ENCODE measurements at places on chromosomes 7 and 10.

DNA sequence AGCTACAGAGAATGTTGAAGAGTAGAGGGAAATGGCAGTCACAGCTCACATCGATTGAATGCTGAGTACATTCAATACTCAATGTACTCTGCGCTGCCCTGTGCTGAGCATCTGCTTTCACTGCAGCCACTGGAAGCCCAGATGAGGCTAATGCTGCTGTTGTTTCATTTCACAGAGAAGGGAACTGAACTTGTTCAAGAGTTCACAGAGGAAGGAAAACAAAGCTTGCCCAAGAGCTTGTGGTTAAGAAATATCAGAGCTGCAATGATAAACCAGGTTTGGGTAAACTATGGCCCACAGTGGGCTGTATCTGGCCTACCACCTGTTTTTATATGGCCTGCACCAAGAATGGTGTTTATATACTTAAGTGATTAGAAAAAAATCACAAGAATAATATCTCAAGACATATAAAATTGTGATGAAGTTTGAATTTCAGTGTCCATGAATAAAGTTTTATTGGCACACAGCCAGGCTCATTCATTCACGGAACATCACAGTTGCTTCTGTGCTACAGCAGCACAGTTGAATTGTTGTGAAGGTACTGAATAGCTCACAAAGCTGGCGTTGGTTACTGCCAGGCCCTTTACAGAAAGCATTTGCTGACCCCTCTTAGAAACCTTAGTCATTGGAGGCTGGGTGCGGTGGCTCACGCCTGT is 64.1 kb downstream of the CFAP58 start:
- no peak for DNase-seq

DNA sequence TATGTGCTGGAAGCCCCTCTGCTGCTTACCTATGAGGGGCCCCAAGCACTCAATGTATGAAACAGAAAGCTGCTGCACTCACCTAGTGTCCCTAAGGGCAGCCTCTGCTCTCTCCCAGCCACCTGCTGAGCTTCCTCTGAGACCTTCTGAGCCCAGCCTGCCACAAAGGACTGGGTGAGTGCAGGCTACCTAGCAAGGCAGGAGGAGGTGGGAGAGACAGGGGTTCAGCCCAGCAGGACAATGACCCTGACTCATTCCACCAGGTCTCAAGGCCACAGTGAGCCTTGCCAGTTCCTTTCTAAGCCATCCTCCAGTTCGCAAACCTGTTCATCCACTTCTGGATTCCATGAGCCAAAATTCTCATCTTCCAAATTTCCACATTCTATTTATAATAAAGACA is 16.3 kb downstream of the VOPP1 start:
- no peak for DNase-seq

DNA sequence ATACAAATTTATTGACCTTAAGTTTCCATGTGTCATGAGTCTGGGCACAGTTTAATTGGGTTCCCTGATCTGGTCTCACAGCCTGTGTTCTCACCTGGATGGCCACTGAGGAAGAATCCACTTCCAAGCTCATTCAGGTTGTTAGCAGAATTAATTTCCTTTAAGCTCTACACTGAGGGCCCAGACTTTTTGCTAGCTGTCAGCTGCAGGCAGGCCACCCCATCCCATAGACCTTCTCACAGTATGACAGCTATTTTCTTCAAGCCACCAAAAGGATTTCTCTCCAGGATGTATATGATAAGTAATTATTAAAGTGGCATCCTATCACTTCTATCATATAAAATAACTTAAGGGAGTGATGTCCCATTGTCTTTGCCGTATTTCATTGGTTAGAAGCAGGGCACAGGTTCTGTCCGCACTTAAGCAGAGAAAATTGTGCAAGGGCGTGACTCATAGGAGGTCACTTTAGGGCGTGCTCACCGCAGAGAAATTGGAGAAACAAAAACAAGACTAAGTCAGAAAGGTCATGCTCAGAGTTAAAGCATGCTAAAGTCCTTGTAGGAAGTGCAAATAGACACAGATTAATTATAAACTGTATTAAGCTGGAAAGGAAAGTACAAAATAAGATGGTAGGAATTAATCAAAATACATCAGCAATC is 109.9 kb downstream of the AHR start:
- DNase-seq = peak; percentile 12

DNA sequence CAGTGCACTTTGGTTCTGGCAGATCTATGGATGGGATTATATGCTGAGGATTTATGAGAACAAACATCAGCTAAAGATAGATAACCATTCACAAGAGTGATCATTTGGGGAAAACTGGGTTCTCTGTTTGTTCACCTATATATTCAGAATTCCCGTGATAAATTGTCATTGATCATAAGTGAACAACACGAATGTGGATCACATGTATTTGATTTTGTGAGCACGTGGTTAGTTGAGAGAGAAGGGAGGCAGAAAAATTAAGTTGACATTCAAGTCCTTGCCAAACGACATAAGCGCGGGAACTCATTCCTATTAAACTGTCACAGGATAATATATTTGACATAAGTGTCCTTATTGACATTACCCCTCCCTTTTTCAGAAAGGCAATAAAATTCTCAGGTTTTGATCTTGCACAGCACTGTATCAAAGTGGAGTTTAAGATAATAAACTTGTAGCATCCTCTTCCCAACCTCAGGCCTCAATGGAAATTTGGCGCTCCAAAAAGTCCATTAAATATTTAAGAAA is 64.9 kb upstream of the MYO3A start:
- DNase-seq = no peak

DNA sequence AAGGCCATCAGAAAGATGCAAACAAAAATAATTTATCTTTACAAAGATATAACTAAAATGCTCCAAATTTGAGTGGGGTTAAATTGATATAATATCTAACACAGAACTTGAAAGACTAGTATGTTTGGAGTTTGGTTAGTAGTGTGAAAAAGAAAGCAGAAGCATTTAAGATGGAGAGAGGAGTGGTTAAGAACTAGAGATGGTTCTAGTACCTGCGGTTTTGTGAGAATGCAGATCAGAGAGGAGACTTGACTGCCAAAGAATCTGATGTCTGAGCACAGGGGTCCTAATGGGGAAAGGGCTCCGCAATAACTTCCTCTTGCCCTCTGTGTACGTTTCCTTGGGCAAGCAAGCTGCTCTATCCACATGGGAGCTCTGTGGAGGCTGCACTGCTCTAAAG is 506.8 kb upstream of the COBL start:
- no peak for DNase-seq

DNA sequence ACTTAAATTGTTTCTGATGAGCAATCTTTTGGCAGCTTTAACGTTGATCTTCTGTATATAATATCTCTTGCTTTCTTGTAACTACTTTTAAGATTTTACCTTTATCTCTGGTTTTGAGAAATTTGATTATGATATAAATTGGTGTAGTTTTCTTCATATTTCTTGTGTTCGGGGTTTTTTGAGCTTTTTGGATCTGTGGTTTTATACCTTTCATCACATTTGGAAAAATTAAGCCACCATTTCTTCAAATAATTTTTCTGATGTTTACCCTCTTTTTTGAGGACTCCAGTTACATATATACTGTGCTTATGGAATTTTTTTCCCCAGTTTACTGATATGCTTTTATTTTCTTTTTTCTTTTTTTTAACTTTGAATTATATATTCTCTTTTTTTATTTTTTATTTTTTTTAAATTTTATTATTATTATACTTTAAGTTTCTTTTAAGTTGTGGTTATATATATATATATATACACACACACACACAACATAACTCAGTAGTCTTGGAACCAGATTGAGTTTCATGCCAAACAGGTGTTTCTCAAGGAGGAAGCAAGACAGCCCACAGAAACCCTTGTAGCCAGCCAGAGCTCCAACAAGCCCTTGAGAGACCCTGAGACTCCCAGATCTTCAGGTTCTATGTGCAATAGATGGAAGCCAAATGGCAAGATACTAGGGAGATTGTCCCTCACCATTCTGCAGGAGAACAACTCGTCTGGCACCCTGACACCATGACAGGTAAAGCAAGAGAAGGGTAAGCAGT is 27.5 kb upstream of the NME8 start:
- DNase-seq = no peak

DNA sequence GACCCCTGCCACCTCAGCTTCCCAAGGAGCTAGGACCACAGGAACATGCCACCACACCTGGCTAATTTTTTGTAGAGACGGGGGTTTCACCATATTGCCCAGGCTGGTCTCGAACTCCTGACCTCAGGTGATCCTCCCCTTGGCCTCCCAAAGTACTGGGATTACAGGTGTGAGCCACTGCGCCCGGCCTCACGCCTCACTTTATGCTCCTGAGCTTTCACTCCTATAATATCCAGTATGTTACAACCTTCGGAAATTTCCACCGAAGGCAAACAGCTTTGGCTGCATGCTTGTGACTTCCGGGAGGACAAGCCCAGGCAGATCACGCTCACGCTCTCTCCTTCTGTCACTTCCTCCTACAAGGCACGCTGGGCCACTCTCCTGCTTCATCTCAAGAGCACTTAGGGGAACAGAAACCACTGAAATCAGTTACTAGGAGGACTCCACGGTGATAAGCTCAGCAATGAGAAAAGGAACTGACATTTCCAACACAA is 4.4 kb upstream of the MAD1L1 start:
- DNase-seq = peak; percentile 34

GRCh38 chr7:147859033-147859432 is 731.5 kb upstream of the C7orf33 start:
- DNase-seq = no peak

GRCh38 chr7:13414661-13415107 is 574.8 kb downstream of the ETV1 start:
- no peak for DNase-seq

DNA sequence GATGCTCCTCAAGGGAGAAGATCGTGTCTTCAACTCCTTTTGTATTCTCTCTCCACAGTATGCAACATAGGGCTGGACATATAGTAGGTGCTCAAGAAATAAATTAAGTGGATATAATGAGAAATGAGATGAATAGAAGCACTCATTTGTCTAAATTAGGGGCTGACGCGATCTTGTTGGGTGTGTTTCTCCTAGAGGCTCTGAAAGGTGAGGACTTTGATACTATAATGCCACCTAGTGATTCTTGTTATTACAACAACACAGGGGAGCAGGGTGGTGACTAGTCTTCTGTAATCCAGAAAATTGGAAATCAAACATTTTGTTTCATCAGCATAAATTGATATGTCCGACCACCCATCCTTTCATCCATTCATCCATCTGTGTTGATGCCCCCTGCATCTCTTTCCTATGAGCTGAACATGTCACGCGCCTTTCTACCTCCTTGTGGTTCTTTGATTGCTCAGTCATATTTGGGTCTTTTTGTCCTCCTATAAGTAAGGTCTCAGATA is 3.5 kb upstream of the CFAP58 start:
- DNase-seq = peak; percentile 82

DNA sequence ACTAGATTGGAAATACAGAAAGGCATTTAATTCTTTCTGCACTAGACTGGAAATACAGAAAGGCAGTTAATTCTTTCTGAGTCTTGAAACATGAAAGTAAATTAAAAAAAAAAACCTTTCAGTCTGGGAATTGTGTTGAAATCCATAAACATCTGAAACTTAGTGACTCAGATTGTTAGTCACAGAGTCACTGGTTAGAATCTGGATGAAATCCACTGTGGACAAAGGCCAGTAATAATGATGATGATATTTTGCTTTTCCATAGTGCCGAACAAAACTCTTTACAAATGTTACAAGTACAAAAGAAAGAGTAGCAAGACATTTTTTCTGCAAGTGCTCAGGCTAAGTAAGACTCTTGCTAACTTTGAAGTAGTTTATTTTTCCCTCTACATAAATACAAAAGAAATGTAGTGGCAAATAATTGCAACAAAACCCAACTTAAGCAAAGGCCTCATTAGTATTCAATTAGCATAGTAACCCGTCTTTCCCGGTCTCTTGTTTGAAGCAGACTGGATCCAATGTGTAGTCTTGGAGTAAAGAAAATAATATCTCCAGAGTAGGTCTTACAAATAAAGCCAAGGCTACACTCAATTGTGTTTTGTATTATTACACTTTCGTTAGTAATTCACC is 5.8 kb upstream of the PRTFDC1 start:
- no peak for DNase-seq

DNA sequence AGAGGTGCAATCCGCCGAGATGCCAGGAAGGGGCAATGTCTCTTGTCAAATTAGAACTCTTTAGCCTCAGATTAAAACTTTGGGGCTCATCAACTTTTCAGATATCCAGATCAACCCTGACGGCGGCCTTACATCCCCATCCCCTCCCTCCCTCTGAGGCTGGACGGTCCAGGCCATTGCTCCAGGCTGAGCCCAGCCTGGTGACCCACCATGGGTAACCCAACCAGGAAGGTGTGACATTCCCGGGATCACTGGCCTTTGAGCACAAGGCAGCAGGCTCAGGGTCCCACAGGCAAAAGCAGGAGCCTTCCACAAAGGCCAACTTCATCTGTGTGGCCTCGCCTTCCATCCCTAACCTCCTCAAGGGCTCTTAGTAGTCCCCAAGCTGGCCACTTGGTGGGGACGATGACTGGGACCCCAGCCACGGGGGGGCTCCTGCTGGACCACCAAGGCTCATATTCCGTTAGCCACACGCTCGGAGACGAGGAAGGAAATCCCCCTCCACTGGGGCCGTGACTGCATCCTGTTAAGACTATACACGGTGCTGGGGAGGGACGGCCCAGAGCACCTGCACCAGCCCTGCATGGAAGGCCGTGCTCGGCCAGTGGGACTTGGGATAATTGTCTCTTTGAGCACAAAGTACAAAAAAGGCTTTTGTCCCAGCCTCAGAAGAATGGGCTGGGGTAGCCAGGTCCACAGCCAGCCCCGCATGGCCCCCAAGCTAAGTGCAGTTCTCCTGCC is 62.8 kb downstream of the ZRANB1 start:
- DNase-seq = no peak

DNA sequence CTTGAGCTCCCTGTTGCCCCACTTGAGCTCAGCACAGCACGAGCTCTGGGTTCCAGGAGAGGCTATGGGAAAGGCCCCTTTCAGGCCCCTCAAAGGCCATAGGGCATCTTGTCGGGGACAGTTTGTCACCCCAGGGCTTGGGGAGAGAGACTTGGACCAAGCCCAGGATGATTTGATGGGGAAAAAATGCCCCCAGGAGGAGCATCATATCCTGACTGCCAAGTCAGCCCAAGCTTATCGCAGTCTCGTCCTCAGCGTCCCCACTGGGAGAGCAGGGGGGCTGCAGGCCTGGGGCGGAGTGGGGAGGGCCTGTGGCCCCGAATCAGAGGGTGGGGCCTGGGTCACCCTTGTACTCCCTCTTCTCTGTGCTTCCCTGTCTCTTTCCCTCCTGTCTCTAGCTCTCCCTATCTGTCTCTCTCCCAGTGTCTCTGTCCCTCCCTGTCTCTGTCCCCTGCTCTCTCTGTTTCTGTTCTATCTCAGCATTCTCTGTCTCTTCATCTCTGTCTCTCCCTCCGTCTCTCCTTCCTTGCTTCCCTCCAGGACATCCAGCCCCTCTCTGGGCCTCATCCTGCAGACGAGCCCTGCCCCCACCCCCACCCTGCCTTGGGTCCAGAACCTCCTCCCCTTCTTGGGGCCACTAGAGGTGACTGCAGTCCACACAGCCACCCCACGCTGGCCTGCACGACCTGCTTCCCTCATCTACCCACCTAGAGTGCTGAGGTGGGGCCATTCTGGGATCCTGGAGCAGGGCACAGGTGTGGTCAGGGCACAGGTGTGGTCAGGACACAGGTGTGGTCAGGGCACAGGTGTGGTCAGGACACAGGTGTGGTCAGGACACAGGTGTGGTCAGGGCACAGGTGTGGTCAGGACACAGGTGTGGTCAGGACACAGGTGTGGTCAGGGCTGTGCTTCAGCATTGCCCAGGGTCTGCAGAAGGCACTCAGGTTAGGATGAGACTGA is 17.3 kb upstream of the GRIFIN start:
- no peak for DNase-seq

GRCh38 chr10:35079763-35080162 is 10.4 kb downstream of the CUL2 start:
- DNase-seq = no peak

All from CD4-positive, alpha-beta T cell treated with Interleukin-17A for 1 hour (primary cell).